ENCODE measurements at places on chromosomes 7 and 10.
A peak's percentile ranks its signal among the peaks of the same experiment; 100 is the strongest.

GRCh38 chr10:104774234-104774633 is 133.1 kb downstream of the SORCS3 start:
- no peak for DNase-seq

GRCh38 chr7:76233538-76234281 is 32.0 kb downstream of the SRRM3 start:
- DNase-seq = no peak

DNA sequence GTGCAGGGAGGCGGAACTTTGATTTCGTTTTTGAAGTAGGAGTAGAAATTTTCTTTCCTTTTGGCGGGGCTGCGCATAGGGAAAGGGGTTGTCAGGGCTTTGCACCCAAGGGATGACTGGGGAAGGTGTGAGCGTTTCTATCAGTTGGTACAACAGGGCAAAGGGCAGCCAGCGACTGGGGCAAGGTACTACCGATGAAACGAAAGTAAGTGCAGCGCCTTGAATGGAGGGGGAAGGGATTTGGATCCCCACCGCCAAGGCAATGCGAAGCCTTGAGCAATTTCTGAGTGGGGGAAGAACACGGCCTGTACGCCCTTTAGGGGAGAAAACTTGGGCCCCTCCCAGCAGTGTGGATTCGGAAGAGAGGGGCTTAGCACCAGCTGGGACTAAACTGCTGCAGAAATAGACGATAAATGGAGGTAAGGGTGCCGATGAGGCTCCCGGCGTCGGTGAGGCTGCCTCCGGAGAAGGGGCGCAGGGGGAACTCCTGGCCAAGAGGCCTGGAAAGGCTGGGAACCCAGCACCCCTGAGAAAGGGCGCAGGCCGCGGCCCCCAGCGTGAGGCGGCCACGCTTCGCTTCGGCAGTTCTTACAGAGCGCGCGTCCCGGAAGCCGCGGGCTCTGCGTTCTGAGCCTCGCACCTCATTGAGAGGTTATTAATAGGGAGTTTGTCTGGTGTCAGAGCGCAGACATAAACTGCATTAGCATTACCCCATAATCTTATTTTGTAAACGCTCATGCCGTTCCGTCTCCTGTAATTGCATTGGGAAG is 10.0 kb upstream of the TLX1 start:
- DNase-seq = peak; percentile 32

DNA sequence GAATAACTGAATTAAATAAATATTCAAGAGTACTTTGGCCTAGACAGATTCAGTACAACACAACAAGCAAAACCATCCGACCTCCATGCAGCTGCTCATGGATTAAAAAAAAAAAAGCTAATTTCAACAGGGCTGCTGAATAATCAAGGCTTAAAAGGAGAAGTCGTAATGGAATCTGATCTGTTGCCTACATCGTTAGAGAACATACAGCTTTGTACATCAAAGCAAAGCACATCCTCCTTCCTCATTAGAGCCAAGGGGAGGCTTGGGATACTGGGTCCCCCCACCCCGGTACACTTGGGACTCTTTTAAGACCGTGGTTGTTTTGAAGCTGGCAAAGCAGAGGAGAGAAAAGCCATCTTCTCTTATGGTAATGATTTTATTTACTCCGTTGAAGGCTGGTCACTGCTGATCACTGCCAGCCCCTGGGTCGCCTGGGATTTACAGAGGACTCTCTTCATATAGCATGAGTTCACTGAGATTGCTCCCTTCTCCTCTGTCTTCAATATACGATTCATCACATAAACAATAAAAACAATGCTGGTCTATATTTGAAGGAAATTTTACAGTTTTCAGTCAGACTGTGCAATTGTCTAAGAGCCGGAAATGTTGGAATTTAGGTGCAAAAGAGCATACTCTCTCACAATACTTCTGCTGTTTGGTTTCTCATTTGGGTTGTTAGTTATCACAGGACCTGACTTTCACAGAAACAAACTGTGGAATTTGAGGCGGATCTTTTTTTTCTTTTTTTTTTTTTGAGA is 148.8 kb downstream of the FAM107B start:
- no peak for DNase-seq

DNA sequence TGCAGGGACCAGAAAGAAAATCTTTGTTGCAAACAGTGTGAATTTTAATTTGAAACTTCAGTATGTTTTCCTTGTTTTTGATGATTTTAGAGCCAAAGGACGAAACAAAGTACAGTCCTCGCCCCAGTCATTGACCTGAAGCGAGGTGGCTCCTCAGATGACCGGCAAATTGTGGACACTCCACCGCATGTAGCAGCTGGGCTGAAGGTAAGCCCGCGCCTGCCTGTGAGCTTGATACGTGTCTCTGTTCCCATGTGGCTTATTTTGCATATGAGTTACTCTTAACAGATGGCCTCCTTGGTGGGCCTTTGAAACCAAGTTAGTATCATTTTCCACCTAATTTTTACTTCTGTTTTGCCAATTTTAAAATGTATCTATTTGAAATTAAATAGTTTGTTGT is 12.3 kb downstream of the RBM17 start:
- DNase-seq = no peak

DNA sequence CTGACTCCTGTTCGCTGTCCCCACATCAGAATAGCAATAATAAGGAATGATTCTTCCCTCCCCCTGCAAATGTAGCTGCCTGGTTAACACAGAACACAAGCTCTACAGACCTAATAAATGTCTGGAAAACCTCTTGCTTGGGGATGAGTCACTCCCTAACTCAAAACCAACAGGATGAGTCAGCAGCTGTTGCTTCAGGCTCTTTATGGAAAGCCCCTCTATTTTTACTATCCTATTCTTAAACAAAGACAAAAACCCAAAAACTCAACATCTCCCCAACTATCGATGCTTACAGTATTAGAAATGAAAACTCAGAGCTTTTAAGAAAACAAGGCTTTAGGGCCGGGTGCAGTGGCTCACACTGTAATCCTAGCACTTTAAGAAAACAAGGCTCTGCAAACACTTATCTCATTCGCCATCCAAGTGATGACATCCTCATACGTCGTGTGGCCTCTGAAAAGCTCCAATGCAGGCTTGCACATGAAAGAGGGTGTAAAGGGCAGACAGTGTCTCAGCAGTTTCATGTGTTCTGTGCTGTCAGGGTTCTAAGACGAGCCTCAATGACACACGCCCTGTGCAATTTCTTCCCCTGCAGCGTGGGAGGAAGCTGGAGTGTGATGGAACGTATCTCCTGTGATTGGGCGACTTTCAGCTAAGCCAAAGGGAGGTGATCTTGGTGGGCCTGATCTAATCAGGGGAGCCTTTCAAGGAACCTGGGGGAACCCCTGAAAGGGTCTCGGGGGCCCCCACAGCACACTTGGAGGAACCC is 70.1 kb downstream of the AMZ1 start:
- DNase-seq = peak; percentile 69

GRCh38 chr7:5296015-5296610 is 13.4 kb downstream of the SLC29A4 start:
- DNase-seq = no peak

GRCh38 chr10:78623578-78624215 is 445.1 kb upstream of the ZMIZ1 start:
- no peak for DNase-seq

DNA sequence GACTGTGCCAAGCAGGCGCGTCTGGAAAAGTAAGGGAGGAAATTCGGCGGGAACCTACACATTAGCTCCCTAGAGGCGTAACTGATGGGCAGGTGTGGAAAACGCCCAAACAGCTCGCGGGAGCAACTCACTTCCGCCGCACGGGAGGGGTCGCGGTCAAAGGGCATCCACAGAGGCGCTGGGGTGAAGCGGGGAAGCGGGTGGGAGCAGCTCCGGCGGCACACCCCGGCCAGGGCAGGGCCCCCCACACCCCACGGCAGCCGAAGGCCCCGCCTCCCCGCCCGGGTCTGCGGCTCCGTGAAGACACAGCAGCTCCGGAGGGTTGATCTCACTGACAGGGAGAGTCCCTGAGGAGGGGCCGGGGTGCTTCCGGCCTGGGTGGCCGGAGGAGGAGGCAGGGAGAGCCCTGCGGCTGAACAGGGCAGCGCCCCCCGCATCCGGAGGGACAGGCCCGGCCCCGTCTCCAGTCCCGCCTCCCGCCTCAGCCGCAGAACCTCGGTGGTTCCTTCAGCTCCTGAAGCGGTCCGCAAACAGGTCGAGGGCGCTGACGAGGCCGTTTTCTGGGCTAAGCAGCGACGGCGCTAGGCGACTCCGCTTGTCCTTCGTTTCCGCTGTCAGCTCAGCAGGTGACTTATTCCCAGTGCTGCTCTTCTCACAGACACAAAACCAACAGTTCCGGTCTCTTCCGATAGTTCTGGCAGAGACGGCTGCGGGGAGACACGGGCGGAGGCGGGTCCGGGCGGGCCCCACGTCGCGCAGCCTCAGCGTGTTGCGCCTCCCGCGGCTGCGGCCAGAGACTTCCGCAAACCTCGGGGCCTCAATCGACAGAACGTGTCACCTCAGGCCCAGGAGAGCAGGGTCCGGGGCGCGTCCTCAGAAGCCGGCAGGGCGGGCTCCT is 276.1 kb downstream of the DNAJB6 start:
- peak; percentile 77 for DNase-seq

GRCh38 chr7:121901026-121901425 is 28.1 kb downstream of the PTPRZ1 start:
- DNase-seq = no peak

DNA sequence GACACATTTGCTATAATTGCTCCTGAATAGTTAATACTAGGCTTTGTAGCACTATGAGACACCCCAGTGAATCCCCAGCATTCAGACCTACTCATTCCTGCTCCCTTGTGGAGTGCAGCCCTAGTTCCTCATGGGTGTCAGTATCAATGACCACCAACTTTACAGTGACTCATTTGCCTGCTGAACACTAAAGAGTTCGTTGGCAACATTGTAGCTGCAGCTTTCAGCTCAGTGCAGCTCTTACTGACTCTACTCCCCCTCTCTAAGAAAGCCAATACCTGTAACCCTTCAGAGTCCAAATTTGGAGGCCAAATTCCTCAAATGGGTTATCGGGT is 127.1 kb upstream of the MTPN start:
- DNase-seq = no peak

DNA sequence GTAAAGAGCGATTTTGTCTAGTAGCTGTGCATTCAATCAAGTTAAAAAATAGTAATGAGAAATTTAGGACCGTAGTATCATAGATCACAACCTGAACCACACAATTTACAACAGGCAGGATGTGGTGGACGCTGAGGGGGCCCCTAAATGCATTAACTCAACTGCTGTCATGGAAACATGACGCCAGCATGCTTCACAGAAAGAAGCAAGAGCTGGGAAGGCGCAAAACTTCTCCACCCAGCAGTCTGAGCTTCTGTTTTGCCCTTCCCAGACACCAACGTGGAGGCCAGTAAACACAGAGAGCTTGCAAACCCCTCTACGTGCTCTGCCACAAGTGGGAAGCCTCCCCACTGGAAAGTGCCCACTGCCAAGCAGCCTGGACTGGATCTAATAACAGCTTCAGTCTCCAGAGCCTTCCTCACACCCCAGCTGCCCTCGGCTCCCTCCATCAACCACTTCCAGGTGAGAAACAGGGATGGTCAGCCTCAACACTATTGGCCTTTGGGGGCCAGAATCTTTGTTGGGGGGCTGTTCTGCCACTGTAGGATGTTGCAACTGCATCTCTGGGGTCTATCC is 151.8 kb downstream of the SFMBT2 start:
- DNase-seq = peak; percentile 63

- DNase-seq = no peak
These were observed 46.3 kb downstream of the CUL2 start for GRCh38 chr10:35043796-35044344.

DNA sequence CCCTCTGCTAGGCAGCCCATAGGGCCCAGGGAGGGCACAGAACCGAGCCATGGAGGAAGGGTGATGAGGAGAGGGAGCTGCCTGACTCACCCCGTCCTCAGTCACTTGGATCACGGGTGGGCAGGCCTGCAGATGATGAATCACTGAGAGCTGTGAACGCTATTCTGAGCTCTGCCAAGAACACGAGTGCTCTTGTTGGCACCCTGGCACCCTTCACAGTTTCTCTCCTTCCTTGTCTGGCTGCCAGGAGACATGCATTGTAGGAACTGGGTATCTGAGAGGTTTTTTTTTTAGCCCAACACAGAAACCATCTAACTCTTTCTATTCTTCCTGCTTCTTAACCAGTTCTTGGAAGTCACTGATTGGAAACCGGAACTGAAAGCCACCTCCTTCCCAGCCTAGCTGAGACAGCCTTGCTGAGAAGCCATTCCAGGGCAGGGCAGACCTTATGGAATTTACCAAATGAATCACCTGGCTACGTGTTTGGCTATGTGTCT is 82.1 kb downstream of the SLC37A3 start:
- peak; percentile 70 for DNase-seq

- DNase-seq = no peak
These were observed 178.8 kb downstream of the REEP3 start for GRCh38 chr10:63699785-63700613.

DNA sequence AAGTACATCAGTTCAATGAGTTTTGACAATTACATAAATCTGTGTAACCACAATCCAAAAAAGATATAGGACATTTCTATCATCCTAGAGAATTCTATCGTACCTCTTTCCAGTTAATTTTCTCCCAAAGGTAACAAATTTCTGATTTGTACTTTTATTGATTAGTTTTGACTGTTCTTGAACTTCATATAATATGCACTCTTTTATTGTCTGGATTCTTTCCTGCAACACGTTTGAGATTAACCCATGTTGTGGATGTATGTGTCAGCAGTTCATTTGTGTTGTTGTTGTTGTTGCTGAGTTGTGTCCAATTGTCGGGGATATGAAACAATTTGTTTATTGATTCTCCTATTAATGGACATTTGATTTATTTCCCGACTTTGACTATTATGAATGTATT is 145.9 kb upstream of the WDR11 start:
- no peak for DNase-seq

DNA sequence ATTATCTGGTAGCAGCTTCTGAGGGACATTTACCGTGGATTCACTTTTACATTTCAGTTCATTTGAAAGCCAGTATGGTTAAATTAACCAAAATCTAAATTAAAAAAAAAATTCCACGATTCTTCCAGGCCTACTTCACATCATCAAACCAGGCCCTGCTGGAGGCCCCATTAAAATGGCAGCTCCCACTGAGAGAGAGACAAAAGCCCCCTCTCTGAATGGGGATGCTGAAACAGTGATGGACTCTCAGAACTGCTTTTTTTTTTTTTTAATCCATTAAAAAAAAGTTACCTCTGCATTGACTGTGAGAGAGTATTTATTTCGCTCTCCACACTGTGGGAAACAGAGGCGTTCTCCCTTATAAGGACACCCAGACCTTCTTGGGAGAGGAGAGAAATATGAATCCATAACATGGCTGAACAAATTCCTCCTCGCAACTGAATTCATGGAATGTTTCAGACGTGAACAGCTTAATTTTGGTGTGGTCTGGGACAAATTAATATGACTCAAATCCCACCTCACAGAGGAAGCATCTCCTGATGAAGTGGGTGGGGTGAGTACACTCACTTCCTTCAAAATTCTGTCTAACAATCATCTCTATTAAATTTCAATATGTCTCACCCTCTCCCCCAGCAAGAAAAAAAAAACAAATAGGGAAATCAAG is 73.5 kb downstream of the SAMD9 start:
- DNase-seq = no peak

- no peak for DNase-seq
These were observed 32.2 kb upstream of the ZNF438 start for GRCh38 chr10:31063841-31064240.

All from CD4-positive, alpha-beta T cell treated with Interleukin-1 beta for 1 hour (primary cell).